ENCODE measurements at places on chromosomes 1 and 21. TPM values are rescaled to one million over a fixed set of nuclear protein-coding genes. Genes with fewer than 3 reads are reported as not detected.

Gene CYP4X1
- 9.0 TPM for polyA plus RNA-seq

Gene STUM
- polyA plus RNA-seq, result 2.6 TPM

Gene RSPH1
- 16.0 TPM for polyA plus RNA-seq

Gene FCER1A
- polyA plus RNA-seq, result 0.34 TPM

Gene TDRD5
- 5.2 TPM for polyA plus RNA-seq

Gene SIM2
- 33.7 TPM for polyA plus RNA-seq

Gene ADAMTS5
- polyA plus RNA-seq, result 23.0 TPM

Gene FMN2
- 7.4 TPM for polyA plus RNA-seq

DNA sequence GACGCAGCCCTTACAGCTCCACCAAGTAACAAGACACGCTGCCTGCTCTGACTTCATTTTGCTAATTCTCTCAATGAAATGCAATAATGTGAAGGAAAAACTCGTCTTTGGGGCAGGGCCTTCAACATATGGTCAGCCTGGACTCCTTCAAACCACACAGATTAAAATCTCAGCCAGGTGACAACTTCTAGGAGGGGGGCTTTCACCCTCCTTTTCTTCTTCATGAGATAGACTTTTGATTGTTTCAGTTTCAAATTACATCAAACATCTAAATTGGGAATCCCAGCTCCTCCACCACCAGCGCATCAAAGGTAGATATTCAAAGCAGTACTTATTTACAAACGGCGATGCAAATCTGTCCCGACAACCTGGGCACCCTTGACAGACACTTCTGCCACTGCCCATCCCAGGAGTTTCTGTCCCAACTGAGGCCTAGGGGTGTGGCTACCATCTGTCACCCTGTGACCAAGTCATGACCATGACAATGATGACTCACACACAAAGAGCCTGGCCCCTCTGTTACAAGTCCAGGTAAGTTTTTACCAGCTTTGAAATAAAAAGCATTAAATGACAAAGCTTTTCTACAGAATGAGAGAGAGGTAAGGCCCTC is 29.7 kb downstream of the SSBP3 start:
- DNase-seq, result no peak

DNA sequence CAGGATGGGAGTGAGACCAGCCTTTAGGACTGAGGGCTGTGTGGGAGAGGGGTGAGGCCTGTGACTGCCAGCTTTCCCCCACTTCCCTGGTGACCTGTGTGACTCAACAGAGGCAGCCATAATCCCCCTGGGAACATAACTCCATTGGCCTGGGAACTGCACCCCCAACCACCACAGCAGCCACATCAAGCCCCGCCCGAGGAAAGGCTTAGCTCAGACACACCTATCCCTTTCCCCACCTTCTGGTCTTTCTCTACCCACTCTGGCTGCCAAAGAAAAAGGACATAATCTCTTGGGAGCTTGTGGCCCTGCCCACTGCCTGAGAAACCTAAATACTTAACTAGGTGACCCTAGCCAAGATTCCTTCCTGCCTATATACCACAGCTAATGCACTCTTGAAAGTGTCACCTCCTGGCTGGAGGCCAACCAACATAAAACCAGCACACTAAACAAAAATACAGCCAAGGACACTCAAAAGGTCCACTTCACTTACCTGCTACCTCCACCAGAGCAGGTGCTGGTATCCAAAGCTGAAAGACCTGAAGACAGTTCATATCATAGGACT is 406.6 kb upstream of the CAMK1G start:
- DNase-seq, result no peak

DNA sequence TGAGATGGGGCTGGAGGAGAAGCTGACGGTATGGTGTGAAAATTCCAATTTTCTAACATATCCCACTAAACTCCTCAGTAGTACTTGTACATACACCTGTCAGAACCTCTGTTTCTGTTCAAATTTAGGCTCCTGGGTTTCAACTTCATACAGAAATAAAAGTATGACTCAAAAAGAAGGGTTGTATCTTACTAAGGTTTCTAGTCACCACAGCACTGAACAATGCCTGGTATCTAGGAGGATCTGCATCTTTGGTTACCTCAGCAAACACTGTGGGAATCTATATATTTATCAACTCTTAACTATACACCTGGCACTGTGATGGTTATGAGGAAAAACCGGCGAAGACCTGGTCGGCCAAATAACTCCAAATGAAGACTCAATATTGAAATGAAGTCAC is 13.8 kb downstream of the RBM34 start:
- no peak for DNase-seq

GRCh38 chr1:216499581-216500272 is 76.5 kb upstream of the USH2A start:
- DNase-seq, result no peak

GRCh38 chr1:74729741-74730478 is 2.9 kb downstream of the CRYZ start:
- no peak for DNase-seq

DNA sequence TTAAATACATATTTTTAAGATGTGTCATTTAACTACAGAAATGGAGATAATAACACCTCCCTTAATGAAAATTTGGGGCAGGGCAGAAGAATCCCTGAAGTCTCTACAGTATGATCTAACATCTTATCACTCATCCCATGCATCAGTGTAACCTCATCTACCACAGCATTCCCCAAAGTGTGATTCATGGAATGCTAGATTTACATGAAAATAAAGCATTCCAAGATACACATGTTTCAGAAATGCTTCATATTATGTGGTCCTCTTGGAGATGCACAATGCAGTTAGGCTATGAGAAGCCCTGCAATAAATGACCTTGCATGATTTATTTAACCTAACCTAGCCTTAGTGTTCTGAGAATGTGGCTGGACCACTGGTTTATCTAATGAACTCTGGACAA is 166.9 kb upstream of the SYT6 start:
- DNase-seq, result no peak

- no peak for DNase-seq
Measured at GRCh38 chr1:55707196-55707595, 492.0 kb upstream of the USP24 start.

- no peak for DNase-seq
Measured at GRCh38 chr1:231404318-231404717, 17.8 kb downstream of the EGLN1 start.

GRCh38 chr1:159066108-159066507 is 10.5 kb downstream of the AIM2 start:
- no peak for DNase-seq

GRCh38 chr21:18411565-18411964 is 8.0 kb upstream of the TMPRSS15 start:
- no peak for DNase-seq

DNA sequence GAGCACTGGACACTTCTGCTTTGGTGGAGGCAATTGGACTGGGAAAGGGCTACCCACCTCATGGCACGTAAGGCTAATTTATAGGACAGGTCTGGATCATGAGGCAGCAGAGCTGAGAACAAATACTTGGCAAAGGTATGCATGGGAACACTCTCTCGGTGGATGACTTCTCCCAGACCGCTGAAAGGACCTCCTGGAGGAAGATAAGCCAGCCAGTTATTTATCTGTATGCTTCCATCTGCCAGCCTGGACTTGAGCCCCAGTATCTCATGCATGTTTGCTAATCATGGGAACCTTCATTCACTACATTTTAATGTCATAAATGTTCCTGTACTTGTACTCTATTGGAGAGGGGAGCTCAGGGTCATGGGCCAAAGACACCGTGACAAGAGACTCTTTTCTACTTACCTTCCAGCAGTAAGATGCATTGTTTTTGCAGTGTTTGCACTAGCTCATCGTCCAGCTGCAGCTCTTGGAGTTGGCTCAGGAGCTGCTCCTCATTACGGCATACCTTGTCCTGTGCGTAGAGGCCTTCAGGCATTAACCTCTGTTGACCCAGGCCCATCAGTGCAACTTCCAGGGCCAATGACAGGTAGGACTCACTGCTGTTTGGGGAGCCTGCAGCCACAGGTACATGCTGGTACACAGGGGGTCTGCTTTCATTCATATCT is 23.7 kb downstream of the UROD start:
- no peak for DNase-seq

GRCh38 chr1:53688381-53689102 is 50.4 kb downstream of the GLIS1 start:
- no peak for DNase-seq

GRCh38 chr1:233372218-233373120 is 44.9 kb downstream of the MAP3K21 start:
- DNase-seq, result no peak

GRCh38 chr1:48493970-48494769 is 22.2 kb upstream of the SPATA6 start:
- DNase-seq, result peak; percentile 49

GRCh38 chr1:187626056-187626455 is 797.3 kb downstream of the PLA2G4A start:
- DNase-seq, result no peak

GRCh38 chr1:46553506-46553905 is 2.1 kb upstream of the KNCN start:
- DNase-seq, result no peak

GRCh38 chr1:29643281-29643680 is 407.0 kb downstream of the PTPRU start:
- no peak for DNase-seq

DNA sequence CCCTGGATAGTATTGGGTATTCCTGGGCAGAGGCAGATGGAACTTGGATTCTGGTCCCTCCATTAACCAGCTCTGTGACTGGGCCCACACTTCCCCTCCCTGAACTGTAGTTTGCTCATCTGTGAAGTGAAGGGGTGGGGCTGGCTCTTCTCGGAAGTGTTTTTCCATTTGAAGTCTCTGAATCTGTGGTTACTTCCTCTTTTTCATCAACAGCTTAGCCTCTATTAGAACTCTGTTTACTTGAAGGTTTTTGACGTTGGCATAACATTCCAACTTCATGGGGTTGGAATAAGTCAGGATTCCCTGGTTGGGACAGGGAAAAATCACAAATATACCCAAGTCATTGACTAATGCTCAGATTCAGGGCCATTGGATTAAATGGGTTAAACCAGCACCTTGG is 3.6 kb downstream of the KIAA0040 start:
- no peak for DNase-seq

- DNase-seq, result no peak
Measured at GRCh38 chr1:217133958-217134856, 411.0 kb upstream of the ESRRG start.

DNA sequence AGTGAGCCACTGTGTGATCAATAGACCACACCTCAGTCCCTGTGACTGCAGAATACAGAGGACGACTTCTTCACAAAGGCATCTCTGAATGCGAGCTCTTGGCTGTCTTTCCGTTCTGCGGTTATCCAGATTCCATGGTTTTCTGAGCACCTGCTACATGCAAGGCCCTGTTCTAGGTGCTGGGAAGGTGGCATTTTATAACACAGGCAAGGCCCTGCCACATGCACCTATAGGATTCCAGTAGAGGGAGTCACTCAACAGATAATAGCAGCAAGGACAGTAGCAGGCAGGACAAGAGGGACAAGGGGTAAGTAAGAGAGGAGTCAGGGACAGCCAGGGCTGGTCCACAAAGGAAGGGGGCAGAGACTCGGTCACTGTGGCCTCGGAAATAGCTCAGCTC is 9.0 kb downstream of the URB1 start:
- DNase-seq, result no peak

GRCh38 chr1:224707843-224708725 is 92.0 kb downstream of the CNIH3 start:
- no peak for DNase-seq

GRCh38 chr21:14527696-14528652 is 18.1 kb downstream of the SAMSN1 start:
- DNase-seq, result no peak

DNA sequence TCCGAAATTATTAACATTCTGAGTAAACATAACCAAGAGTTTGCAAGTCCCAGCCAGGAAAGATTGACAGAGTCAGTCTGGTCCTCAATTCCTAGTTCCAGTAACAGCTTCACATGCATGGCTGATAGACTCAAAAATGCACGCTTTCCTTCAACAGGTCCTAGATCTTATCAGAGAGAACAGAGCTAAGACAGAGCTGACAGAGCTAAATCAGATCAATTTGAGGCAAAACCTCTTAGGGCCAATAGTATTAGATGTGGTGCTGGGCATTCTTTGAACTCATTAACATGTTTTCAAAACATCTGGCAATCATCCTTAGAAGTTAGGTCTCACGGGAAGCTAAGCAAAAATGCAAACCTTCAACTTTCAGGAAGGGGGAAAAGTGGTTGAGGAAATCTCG is 114.0 kb downstream of the GREM2 start:
- no peak for DNase-seq

DNA sequence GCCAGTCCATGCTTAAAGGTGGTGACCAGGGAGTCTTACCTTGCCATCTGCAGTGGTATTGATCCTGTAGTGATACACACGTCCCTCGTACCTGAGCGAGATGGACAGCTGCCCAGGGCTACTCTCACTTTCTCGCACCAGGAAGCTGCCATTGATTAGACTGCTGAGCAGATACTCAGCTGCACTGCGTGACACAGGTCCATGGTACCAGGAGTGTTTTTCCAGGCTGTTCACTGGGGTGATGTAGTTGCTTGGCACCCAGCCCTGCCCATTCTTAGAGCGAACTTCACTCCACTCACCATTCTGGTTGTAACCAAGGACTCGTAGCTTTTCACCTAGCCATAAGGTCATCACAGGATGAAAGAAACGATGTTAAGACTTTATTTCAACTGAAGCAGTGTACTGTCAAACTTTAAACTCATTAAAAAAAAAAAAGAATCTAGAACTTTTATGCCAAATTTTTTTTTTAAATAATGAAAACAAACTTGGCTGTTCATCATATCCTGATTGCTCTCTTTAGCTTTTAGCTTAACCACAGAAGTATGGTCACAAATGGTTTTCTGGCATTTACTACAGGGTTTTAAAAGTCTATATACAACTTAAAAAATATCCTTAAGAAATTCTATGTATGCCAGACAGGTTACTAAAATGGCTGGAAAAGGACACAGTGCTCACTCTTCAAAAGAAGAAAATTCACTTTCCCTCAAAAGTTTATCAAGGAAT is 44.6 kb downstream of the TOR3A start:
- no peak for DNase-seq

DNA sequence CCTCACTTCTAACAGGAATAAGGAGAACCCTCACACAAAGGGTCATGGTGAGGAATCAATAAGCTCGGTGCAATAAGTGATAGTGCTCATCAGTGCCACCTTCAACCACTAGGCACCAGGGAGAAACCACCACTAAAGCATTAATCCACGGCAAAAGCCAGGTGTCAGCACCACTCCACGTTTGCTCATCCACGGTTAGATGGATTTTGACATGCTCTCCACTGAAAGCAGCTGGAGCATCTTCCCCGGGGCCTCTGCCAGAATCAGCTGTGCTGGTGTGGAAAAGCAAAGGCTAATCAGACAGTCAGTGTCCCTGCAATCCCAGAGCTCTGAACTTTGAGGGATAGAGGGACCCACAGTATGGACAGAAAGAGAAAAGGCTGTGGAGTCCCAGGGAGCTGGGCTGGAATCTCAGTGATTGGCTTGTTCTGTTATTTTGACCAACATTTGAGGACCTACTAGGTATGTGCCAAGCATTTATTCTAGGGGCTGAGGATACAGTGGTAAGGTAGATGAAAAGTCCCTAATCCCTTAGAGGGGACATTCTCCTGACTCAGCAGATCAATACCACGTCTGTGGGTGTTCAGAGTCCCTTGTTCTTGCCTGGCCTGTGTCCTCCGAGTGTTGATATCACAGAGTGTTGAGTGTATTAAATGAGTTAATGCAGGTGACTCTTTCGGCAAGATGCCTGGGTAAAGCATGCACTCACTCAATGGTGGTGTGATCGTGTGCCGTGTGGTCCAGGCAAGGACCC is 41.3 kb downstream of the FHAD1 start:
- no peak for DNase-seq

- no peak for DNase-seq
Measured at GRCh38 chr1:157410457-157410856, 141.9 kb downstream of the FCRL5 start.

- DNase-seq, result no peak
Measured at GRCh38 chr1:62654744-62655143, 33.4 kb downstream of the DOCK7 start.

GRCh38 chr21:40730426-40730800 is 116.5 kb downstream of the DSCAM start:
- no peak for DNase-seq

All from renal cortex interstitium (tissue), 15 donors.